ENCODE measurements at places on chromosomes 4 and X.

- no peak for DNase-seq
These were observed 136.2 kb downstream of the ELOVL6 start for GRCh38 chr4:110062166-110062565.

DNA sequence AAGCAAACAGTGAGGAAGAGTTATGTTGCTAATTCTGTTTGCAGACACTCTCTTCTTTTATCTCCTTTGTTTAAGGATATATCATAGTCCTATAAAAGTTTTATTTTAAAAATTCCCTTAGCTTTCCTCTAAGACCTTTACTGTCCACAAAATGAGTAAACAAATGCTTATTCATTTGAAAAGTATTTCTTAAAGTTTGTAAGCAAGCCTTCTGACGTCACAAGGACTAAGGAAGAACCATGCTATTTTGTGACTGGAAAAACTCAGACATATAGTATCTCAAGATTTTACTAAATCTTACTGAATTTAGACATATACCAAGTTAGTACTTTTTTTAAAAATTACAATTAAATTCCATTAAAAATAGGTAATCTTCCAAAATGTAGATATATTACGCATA lies 5.2 kb upstream of the RBMXL3 start:
- DNase-seq, result no peak

DNA sequence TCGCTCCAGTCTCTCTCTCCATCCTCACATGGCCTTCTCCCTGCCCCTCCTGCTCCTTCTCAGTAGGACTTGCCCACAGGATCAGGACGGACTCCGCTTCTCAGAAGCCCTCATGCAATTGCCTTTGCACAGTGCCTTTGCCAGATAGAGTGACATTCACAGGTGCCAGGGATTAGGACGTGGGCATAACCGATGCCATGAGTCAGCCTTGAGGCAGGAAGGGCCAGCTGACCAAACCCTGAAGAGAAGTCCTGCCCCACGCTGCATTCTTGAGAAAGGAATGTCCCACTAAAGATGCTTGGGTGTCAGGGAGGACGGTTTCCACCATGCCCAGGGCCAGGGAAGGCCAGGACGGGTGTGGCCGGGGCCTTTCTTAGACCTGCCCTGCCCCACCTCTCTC lies 6.6 kb upstream of the GRPEL1 start:
- no peak for DNase-seq

DNA sequence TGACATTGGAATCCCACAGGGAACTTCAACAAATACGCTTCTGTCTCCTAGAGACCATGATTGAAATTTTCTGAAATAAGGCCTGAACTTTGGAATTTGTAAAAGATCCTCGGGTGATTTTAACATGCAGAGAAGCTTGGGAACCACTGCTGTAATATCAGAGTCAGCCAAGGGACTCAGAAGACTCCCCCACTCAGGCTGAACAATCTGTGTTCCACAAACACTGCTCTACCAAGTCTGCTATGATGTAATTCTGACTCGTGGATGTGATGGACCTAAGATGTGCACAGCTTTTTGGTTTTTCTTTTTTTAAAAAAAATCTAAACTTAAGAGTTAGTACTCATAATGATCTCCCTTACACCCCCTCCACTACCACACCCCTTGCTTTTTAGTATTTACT lies 26.0 kb downstream of the LRP2BP start:
- DNase-seq, result no peak

DNA sequence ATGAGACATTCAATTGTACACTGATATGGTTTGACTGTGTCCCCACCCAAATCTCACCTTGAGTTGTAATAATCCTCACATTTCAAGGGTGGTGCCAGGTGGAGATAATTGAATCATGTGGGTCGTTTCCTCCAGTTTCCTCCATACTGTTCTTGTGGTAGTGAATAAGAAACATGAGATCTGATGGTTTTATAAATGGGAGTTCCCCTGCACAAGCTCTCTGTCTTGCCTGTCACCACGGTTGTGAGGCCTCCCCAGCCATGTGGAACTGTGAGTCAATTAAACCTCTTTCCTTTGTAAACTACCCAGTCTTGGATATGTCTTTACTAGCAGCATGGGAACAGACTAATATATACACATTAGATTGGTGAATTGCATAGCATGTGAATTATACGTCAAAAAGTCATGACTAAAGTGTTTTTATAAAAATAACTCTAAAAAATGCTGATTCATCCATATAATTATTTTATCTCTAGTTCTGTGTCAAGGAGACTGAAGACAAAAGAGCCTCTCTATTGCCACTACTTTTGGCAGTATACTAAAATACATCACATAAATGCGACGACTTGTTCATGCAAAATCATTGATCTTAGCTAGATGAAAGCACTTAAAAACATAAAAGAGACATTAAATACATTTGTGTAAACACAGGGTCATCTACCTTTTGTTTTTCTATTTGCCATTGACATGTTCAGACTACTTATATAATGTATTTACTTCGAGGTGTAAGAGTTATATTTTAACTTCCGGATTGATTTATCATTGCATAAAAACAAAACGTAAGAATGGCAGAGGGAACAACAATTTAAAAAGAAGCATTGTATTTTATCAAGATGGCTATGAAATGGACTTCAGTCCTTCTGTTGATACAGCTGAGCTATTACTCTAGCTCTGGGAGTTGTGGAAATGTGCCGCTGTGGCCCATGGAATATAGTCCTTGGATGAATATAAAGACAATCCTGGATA lies 50.1 kb downstream of the YTHDC1 start:
- DNase-seq, result no peak

GRCh38 chrX:137567682-137568232 lies 1.8 kb downstream of the ZIC3 start:
- no peak for DNase-seq

GRCh38 chr4:37770016-37770415 lies 56.5 kb upstream of the PGM2 start:
- no peak for DNase-seq

GRCh38 chr4:172163215-172163614 lies 350.0 kb downstream of the GALNTL6 start:
- DNase-seq, result no peak

DNA sequence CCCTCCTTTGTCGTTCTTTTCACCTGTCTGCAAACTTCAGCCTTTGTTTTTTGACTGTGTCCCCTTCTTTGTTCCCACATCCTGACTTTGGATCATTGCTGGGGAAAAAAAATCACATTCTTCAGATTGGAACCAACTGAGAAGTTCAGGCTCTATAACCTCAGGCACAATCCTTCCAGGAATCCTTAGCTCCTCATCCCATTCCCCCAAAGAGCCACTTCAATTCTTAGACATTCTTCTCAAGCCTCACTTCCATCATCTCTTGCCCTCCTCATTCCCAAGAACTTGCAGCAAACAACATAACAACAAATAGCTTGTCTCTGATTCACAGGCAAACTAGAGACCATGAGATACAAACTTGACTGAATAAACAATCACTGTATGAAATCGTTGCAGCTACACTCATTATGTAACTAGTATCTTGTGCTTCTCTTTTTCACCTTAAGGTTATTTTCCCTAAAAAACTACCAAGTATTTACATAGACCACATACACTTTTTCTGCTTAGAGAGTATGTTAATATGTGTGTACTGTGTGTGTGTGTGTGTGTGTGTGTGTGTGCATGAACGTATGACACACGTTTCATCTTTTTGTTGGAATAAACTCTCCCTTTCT lies 26.4 kb upstream of the PGM2 start:
- DNase-seq, result no peak

- DNase-seq, result no peak
These were observed 81.8 kb downstream of the F11 start for GRCh38 chr4:186347743-186348142.

GRCh38 chr4:180811556-180811955 lies 1431.6 kb upstream of the TENM3 start:
- DNase-seq, result no peak

- DNase-seq, result no peak
These were observed 22.4 kb upstream of the NEIL3 start for GRCh38 chr4:177287255-177287654.

- DNase-seq, result no peak
These were observed 19.8 kb upstream of the TASL start for GRCh38 chrX:30597216-30598012.

- peak; percentile 28 for DNase-seq
These were observed 89.6 kb upstream of the PRPS2 start for GRCh38 chrX:12701628-12702027.

DNA sequence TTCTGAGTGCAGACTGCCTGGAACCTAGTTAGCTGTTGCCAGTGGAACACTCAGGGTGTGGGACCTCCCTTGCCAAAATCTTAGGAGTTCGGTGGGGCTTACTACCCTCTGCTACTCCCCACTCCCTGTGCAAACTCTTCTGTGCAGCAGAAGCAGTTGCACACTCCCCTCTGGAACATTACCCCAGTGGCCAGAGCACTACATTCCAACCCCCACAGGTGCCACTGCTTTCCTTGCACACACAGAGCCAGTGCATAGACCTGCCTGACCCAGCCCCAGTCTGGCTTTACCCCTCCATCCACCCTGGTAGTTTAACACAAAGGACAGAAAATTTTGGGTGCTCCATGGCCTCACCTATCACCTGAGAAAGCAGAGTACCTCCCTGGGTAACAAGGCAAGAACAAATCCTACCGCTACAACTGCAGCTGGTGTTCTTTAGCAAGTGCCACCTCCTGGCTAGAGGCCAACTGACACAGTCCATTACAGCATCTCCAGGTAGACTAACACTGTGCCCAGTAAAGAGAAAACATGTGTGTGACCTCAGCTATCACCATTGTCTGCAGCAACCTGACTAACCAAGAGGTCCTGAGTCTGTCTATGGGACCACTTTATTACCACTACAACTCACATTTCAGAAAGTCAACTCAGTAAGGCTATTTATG lies 11.5 kb upstream of the RASSF6 start:
- DNase-seq, result no peak

GRCh38 chr4:98642991-98643426 lies 15.4 kb downstream of the TSPAN5 start:
- no peak for DNase-seq

DNA sequence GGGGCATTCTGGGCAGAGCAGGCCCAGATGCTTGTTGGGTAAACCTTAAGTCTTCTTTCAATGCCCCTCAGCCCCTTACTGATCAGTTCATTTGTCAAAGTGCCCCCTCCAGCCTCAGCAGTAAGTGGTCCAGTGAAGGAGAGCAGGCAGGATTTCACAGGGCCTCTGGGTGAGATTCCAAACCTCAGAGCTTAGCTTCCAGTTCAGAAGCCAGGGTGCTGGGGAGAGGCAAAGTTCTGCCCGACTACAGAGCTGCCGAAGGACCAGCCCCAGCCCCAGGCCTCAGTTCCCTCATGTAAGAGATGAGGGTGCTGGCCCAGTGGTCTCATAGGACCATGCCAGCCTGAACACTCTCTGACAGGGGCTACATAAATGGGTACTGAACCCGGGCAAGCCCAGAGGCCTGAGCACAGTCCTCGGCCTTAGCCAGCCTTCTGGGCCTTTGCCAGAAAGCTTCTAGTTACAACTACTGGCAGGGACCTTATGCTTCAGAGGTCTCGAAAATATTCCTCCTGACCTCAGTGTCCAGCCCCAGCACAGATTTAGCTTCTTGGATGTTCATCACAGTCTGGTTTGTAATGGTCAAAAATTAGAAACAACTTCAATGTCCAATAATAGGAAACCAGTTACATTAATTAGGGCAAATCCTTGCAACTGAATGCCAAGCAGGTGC lies 851 bp upstream of the RIPPLY1 start:
- no peak for DNase-seq

DNA sequence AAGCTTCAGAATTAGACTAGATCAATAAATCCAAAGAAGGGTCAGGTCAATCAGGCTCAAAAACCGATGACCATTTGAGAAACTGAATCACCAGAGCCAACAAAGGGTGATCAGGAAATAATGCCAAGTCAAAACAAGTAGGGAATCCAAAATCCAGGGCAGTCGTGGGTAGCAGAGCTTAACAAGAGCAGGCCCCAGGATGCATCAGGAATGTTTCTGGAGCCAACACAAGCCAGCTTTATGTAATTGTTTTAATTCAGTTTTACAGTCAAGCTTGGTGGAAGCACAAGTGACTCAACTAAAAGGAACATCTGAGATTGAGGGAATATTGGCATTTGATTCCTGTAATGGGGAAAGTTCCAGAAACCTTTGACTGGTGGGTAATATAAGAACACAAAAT lies 237.9 kb upstream of the EDA2R start:
- no peak for DNase-seq

DNA sequence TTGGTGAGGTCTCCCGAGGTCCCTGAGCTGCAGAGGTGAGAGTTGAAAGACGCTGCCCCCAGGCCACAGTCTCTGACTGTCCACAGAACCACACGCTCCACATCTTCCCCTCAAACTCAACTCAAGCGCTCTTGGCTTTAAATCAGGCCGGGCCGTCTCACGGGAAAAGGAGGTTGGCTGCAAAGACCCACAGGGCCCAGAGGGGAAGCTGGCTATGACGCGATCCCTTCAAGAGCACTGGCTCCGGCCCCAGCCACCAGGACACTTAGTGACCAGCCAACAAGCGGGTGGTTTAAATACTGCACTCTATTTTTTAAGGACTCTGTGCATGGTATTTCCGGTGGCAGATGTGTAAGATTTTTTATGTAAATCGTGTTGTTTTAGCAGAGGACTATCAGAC lies 19.9 kb downstream of the LRPAP1 start:
- DNase-seq, result no peak

- no peak for DNase-seq
These were observed 18.7 kb upstream of the ZNF827 start for GRCh38 chr4:145957302-145957701.

DNA sequence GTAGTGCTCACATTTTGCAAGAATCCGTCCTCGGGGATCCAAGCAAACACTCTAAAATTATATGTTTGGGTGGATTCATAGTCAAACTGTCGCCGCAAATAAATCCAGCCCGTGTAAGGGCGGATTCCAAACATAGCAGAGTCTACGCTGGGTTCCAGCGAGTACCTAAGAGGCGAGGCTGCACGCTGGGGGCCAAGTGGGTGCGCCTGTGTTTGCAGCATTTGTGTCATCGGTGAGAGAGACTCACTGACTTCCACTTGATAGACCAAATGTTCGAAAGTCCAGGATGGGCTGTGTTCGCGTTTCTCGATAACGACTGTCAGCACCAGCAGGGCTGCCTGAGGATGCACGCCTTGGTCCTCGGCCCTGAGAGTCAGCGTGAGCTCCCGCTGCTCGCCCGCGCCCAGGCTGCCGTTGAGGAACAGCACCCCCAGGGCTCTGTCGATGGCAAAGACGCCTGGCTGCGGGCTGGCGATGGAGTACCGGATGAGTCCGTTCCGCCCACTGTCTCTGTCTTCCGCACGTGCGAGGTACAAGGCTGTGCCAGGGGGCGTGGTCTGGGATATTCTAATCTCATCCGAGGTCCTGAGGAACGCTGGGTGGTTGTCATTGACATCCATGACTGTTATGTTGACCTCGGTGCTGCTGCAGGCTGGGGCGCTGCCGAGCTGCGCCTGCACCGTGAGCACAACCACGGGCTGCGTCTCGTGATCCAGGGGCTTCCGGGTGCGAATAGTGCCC lies 158.7 kb downstream of the DCHS2 start:
- no peak for DNase-seq

All from tibial nerve (tissue), 4 donors.